ENCODE measurements at places on chromosomes 1 and 21.

DNA sequence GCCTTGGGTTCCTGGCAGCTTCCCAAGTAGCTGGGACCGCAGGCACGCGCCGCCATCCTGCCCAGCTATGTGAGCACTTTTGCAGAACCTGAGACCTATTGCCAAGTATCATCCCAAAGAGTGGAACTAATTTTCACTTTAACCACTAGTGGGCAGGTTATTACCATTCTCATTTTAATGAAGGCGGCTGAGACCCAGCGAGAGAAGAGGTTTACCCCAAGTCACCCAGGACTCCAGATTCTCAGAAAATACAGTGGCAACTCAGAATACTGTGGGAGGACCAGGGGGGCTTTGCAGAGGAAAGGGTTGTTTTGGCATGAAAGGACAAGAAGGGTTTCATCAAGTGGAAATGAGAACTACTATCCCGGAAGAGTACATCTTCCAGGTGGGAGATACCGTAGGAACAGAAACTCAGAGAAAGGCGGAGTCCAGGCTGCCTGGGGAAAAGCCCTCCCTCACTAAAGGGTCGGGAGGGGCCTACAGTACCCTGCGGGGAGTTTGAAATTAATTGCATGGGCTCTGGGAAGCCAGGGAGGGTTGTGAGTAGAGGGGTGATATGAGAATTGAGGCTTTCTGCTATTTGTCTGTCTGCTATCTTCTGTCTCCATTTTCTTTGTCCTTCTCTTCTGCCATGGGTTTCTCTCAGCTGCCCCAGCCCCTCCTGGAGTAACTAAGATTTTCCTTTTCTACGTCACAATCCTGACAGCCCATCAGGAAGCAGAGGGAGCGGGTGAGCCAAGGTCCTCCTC is 7.2 kb upstream of the SEMA4A start:
- peak; percentile 73 for DNase-seq

DNA sequence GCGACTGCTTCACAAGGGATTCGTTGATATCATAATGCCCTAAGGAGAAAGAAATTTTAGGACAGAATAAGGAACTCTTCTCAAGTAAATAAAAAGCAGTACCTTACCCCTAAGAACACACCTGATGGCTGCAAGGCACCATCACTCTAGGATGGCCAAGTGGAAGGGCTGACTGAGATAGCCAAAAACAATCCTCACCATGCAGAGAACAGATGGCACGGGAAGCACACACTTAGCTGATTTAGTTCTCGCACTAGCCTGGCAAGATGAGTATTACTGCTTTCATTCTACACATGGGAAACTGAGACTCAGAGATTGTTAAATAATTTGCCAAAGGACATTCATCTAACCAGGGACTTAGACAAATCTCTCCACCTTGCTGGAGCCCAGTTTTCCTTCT is 43.8 kb downstream of the STPG1 start:
- DNase-seq, result no peak

GRCh38 chr21:44924606-44925377 is 4.1 kb upstream of the ITGB2 start:
- no peak for DNase-seq

DNA sequence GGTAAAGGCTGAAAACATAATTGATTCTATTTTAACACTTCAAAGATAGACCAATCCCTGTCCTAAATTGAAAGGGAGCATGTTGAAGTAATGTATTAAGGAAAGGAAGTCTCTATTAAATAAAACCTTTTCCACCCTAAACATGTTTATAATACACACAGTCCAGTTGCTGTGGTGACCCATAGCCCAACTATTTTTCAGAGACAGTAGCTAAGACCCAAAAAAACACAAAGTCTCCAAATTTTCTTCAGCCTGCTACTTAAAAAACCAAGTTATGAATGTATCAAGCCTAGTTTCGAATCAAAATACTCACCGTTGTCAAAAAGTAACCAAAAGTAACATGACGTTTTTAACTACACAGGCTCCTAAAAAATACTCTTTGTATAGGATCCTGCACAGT is 1.6 kb downstream of the ELK4 start:
- no peak for DNase-seq

DNA sequence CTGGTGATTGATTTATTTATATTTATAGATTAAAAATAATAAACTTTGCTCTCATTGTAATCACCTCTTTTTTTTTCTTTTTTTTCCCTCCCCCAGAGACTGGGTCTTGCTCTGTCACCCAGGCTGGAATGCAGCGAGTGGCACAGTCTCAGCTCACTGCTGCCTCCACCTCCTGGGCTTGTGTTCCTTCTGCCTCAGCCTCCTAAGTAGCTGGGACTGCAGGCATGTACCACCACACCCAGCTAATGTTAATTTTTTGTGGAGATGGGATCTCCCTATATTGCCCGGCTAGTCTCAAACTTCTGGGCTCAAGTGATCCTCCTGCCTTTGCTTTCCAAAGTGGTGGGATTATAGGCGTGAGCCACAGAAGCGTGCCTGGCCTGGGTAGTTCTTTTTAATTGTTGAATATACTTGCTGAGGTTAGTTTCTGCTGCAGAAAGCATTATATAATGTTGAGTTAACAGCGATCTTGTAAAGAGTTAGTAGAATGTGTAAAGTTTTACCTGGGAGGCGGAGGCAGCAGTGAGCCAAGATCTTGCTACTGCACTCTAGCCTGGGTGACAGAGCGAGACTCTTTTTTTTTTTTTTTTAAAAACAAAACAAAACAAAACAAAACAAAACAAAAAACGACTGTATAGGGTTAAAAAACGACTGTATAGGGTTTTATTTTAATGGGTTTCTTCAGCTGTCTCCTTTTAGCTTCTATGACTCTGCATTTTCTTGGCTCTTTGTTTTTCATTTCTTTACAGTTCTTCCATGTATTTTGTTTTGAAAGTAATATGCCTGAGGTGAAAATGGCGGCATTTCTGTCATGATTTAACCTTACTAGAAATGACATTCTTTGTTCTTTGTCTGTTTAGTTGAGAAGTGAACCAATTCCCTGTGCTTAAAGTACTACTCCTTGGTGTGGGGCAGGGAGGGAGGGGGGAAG is 82.7 kb downstream of the CAMTA1 start:
- DNase-seq, result no peak

DNA sequence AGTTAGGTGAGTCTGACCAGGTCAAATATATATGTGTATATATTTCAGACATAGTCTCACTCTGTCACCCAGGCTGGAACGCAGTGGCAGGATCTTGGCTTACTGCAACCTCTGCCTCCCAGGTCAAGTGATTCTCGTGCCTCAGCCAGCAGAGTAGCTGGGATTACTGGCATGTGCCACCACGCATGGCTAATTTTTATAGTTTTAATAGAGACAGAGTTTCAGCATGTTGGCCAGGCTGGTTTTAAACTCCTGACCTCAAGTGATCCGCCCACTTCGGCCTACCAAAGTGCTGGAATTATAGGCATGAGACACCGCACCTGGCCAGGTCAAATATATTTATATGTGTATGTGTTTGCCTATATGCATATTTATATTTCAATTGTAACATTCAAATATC is 581.5 kb upstream of the B3GALT2 start:
- DNase-seq, result no peak

DNA sequence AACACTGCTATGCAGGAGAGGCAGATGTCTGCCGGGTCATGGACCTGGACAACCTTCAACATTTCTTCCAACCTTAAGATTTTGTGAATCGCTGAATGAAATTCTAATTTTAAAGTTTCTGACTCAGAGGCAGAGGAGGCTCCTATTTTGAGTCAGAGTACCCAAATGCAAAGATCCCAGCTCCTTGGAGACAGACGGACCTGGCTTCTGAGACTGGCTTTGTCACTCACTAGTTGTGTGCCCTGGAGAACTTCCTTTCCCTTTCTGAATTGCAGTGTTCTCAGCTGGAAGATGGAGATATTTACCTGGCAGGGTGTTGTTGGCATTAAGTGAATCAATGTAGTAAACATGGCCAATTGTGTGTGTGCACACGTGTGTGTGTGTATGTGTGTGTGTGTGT is 51.9 kb downstream of the IER5 start:
- no peak for DNase-seq

- no peak for DNase-seq
Observed at GRCh38 chr1:39696448-39696847, 5.2 kb upstream of the HPCAL4 start.

GRCh38 chr1:156270314-156270713 is 12.3 kb downstream of the SMG5 start:
- no peak for DNase-seq

DNA sequence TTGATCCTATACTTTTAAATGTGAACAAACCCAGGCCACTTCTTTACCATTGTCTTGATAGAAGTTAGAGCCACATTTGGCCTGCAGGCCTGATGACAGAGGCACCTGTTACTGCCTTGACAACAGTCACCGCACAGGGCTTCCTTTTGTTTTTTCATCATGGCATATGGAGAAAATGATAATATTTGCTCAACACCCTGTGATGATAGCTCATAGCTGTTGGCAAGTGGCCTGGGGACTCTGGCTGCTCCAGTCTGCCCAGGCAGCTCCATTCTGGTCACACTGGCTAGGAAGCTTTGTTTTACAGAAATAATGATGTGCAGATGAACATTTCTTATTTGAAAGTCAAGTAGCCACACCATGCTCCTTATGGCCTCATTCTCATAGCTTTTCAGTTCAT is 89.6 kb upstream of the GPR88 start:
- peak; percentile 40 for DNase-seq

DNA sequence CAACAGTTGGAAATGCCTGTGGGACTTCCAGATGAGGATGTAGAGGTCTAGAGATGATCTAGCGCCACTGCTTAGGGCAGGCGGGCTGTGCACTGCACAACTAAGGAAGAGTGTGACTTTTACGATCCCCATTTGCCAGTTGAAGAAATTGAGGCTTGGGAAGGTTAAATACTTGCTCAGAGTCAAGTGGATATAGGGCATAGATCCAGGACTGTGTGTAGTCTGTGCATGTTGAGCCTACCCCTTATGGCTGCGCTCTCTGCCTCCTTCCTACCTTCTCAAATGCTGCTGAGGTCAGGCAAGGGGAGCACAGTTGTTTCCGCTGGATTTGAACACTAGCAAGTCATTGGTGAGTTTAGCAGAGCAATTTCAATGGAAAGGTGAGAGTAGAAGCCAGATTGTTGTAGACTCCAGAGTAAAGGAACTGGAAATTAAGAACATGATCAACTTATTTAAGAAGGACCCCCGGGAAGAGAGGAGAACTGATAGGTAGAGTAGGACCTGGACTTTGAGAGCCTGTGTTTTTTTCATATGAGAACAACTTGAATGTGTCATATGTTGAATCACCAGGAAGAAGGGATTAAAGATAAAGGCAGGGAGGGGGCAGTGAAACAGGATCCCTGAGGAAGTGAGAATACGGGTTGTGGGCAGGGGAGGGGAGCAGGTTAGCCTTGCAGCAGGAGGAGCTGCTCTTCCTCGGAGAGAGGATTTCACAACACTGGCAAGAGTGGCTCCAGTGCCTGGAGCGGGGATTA is 2.7 kb downstream of the CAPN2 start:
- no peak for DNase-seq

DNA sequence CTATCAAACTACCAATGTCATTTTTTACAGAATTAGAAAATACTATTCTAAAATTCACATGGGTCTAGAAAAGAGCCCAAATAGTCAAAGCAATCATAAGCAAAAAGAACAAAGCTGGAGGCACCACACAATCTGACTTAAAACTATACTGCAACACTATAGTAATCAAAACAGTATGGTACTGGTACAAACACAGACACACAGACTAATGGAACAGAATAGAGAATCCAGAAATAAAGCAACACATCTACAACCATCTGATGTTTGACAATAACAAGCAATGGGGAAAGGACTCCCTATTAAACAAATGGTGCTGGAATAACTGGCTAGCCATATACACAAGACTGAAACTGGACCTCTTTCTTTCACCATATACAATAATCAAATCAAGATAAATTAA is 39.8 kb downstream of the CD53 start:
- DNase-seq, result no peak

Measured in NCI-H446 treated with DMSO at 0.1 percent for 48 hours (cell line).